ENCODE measurements at places on chromosomes 5 and 9. TPM values are rescaled to one million over a fixed set of nuclear protein-coding genes. Genes with fewer than 3 reads are reported as not detected.

The TEK gene
- polyA plus RNA-seq = 0.04 TPM

The SPINK6 gene
- polyA plus RNA-seq = 0.79 TPM

The ACER2 gene
- 1.4 TPM for polyA plus RNA-seq

The NME5 gene
- polyA plus RNA-seq = not detected

The ENTREP1 gene
- polyA plus RNA-seq = 0.10 TPM

The TXN gene
- polyA plus RNA-seq = 1,222 TPM

Measured in A549 (cell line).